ENCODE measurements at places on chromosomes 12 and 14.

DNA sequence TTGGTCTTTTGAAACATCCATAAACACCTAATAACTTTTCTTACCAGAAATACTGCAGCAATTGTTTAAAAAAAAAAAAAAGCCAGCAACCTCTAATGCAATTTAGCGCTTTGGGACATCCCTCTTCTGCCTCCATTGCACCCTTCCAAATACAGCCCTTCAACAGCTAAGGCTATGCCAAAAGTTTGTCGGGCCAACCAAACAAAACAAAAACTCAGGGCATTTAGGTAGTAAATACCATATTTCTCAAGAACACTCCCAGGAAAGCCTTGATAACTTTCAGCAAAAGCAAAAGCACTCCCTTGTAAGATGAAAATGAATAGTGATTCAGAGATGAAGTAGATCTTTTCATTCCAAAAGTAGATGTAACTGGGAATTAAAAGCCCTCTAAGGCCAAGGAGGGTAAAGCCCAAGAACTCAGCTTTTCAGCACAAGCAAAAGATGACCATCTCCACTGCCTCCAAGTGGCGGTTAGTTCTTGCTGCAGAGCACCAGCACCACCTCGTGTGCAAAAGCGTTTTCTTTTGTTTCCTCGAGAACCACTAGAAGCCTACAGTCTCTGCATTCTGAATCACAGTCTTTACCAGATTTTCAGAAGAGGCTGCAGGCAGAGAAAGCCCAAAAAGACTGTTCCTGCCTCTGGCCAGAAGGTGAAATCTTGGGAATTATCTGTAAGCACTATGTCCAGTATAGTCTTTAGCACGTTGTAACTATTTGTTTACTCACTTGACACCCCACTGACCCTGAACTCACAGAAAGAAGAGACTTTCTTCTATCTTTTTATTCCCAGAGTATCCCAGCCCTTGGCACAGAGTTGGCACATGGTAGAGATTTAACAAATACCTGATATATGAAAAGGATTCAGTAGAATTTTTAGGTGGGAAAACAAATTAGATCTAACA, 53.1 kb downstream of the SIX6 start:
- peak; percentile 62 for DNase-seq

DNA sequence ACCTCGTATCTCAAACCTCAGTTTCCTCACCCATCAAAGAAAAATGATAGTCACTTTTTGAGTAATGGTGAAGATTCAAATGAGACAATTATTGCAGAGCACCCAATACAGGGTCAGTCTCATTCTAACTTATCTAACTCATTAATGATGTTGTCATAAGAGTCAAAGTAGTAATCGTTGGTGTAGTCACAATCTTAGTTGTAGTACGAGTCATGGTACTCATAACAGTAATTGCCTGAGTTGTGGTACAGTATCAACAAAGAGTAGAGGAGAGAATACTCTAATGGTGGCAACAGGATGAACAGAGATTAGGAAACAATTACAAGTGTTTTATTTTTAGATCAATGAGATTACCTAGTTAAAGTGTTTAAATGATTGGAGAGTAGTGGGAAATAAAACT, 93.6 kb upstream of the TMTC2 start:
- no peak for DNase-seq

- no peak for DNase-seq
Measured at GRCh38 chr14:47208434-47208833, 467.0 kb downstream of the MDGA2 start.

- no peak for DNase-seq
Measured at GRCh38 chr14:75426332-75427125, 1.3 kb upstream of the JDP2 start.

GRCh38 chr12:121723200-121723599, 10.6 kb downstream of the TMEM120B start:
- no peak for DNase-seq

- peak; percentile 69 for DNase-seq
Measured at GRCh38 chr12:116718655-116719454, 19.0 kb downstream of the SPRING1 start.

- peak; percentile 47 for DNase-seq
Measured at GRCh38 chr14:101731187-101732080, 30.1 kb upstream of the PPP2R5C start.

- DNase-seq = no peak
Measured at GRCh38 chr14:68325267-68325807, 467.5 kb downstream of the ZFP36L1 start.

DNA sequence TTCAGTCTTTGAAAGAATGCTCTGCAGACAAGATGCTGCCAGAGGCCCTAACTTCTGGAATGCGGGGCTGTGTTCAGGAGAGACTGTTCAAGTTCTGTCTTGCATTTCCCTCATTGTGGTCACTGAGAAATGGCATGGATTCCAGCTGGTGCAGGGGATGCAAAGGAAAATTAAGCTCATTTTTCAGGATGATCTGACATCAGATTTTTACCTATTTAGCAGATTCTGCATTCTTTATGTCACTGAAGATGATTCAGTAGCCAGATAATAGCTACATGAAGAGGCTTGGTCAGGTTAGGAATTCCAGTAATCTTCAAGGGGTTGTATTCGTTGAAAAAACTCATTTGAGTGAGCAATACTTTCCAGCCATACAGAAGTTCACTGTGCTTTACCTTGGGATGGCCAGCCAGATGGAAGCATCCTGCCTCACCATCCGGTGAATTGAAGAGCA, 16.1 kb upstream of the MFAP5 start:
- peak; percentile 54 for DNase-seq

DNA sequence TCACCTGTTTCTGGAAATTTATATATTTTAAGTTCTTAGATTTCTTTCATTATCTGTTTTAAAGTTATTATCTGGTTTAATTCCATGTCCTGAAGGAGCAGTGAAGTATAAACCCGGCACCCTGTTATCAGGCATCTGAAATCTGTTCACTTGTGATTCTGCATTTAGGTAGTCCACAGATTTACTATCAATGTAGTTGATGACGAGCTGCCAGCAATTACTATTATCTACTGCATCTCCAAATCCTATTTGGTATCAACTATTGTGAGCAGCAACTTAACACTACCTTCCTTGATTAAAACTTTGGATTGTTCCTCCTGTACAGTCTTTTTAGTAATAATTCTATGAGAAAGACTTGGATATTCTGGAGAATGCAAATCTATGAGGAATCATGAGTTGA, 36.1 kb downstream of the PRORP start:
- DNase-seq = no peak

DNA sequence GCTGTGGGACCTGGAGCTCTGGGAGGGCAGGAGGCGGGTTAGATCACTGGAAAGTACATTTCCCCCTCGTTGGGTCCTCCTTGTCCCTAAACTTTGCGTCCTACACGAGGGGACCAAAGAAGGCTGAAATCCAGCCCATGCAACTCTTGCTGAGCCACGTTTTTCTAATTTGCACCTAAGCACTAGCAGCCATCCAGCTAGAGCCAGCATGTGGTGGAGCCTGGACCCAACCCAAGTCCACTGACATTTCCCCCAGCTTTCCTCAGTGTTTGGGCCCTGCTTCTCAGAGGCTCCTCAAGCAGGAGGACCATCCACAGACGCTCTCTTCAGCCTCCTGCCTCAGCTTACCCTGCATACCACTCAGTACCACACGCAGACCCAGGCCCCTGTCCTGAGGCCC, 49.7 kb downstream of the TSPAN11 start:
- DNase-seq = no peak

DNA sequence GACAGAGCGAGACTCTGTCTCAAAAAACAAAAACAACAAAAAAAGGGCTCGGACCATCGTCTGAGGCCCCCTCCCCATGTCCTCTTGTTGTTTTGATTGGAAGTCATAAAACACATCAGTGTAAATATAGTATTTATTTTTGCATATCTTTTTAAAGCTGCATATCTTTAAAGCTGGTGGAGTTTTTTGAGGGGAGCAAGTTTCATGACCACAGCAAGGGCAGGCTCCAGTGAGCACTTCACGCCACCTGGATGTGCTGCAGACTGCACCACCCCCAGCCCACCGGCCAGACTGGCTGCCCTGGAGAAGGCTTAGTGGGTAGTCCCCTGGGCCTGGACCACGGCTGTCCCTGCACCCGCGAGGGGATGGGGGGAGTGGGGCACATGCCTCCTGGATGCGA, 11.9 kb upstream of the BCL7A start:
- DNase-seq = no peak

DNA sequence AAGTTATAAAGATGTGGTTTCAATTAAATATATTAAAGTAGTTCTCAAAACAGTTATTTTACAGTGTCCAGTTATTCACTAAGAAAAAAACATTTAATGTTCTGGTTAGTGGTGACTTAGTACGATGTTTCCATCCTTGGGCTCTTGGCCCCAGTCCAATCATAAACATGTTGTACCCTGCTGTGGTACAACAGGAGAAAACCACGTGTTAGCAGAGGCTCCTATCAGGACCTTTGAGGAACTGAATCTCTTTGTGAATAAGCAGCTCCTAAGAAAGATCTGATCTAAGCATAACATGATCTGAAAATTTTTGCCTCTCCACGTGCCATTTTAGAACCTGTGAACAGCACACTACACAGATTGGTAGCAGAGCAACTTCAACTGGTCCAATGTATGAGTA, 234.0 kb downstream of the SYT1 start:
- DNase-seq = no peak

GRCh38 chr14:94175011-94175745, 1.1 kb downstream of the PPP4R4 start:
- DNase-seq = peak; percentile 10

DNA sequence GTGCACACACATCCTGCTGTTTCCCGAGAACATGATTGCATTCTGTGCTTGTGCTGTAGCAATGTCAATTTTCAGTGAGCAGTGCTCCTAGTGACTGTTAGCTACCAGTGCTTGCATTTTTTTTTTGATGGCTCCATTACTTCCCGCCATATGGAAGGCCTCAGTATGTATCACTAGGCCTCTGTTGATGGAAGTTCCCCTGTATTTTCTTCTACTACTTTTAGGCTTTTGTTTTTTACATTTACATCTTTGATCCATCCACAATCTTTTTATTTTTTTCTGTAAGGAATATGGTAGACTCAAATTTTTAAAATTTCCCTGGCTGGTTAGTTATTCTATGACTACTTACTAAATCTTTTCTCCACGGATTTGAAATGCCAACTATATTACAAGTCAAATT, 49.1 kb downstream of the ZNF664 start:
- DNase-seq = no peak

- peak; percentile 90 for DNase-seq
Measured at GRCh38 chr14:105473677-105474482, 741 bp upstream of the CRIP2 start.

DNA sequence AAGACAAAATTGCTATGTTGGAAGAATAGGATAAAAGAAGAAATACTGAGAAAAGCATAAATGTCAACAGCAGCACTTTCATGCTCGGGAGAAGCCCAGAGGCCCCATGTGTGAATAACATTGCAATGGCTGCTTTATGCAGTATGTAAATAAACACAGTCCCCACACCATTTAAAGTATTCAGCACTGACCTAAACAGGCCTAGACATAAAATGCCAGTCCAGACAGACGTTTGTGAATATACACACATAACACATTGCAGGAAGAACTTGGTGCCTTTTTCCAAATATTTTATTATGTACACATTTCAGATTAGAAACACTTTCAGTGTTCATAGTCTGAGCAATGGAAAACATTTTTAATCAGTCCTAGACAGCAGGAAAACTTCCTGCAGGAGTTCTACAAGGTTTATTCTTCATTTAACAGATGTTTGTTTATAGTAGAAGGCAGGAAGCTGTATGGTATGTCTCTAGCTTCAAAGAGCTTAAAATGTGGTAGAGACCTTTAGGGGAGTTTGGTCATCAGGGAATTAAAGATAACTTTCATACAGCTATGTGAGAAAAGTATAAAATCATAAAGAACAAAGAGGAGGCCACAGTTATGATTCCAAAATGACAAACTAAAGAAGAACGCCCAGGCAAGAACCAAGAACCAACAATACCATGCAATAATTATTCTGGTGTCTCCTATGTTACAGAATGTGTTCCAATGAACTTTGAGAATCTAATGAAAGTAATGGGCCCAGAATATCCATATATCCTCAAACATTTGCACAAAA, 30.6 kb upstream of the SLC38A2 start:
- DNase-seq = no peak

DNA sequence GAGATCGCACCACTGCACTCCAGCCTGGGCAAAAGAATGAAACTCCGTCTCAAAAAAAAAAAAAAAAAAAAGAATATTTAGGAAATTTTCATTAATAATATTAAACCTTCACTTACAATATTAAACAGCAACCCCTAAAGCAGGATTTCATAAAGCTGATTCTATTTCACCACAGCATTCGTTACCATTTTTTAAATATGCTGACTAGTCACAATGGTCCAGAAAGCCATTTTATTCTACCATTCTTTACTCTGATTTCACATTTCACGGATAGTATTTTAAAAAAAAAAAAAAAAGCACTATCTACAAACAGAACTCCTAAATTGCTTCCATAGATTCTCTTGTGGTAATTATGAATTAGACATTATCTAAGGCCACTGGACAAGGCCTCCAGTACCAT, 27.6 kb downstream of the SARNP start:
- DNase-seq = no peak

- no peak for DNase-seq
Measured at GRCh38 chr12:90280033-90280432, 571.4 kb upstream of the ATP2B1 start.

DNA sequence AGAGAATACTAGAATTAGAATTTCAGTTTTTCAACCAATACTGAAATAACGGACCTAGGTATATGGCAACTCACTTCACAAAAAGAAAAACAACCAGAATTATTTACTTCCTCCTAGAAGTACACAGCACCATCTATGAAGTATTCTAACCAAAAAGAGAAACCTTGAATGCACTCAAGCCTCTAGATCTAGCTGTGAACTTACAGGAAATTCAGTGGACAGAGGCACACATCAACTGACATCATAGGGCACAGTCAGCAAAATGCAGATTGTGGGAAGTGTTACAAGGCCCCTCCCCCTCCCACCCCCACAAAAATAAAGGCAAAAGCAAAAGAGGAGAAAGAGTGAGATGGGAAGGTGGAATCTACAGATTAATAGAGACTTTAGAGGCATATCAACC, 102.4 kb downstream of the TMTC1 start:
- DNase-seq = no peak

DNA sequence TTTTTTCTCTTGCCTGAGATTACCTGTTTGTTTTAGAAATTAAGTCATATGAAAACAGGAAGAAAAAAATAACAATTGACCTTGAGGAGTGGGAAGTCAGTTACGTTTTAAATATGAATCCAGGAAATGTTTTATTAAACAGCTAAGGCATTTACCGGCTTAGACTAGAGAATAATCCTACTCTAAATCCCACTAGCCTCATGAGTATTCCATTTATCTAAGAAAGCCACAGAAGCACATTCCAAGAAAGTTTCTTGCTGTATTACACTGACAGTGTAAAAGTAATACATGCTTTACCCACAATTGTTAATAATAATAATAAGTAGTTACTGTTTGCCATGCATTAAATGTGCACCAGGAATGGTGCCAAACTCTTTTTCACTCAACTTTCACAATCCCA, 90.9 kb downstream of the BMP4 start:
- no peak for DNase-seq

- peak; percentile 71 for DNase-seq
Measured at GRCh38 chr12:105741786-105742566, 396.8 kb downstream of the NUAK1 start.

GRCh38 chr12:69553628-69554248, 31.5 kb upstream of the CCT2 start:
- DNase-seq = peak; percentile 10

- DNase-seq = no peak
Measured at GRCh38 chr14:25069879-25070278, 19.9 kb upstream of the STXBP6 start.
